ENCODE measurements at places on chromosomes 5 and 9.

GRCh38 chr5:126801992-126802294 lies 25.0 kb downstream of the LMNB1 start:
- DNase-seq: peak; percentile 40

DNA sequence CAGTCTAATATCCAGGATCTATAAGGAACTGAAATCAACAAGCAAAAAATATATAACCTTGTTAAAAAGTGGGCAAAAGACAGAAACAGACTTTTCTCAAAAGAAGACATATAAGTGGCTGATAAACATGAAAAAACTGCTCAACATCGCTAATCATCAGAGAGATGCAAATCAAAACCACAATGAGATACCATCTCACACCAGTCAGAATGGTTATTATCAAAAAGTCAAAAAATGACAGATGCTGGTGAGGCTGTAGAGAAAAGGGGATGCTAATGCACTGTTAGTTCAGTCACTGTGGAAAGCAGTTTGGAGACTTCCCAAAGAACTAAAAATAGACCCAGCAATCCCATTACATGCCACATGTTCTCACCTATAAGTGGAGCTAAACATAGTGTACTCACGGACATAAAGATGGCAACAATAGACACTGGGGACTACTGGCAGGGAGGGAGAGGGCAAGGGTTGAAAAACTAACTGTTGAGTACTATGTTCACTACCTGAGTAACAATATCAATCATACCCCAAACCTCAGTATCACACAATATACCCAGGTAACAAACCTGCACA lies 11.7 kb upstream of the TSSK1B start:
- DNase-seq: no peak

DNA sequence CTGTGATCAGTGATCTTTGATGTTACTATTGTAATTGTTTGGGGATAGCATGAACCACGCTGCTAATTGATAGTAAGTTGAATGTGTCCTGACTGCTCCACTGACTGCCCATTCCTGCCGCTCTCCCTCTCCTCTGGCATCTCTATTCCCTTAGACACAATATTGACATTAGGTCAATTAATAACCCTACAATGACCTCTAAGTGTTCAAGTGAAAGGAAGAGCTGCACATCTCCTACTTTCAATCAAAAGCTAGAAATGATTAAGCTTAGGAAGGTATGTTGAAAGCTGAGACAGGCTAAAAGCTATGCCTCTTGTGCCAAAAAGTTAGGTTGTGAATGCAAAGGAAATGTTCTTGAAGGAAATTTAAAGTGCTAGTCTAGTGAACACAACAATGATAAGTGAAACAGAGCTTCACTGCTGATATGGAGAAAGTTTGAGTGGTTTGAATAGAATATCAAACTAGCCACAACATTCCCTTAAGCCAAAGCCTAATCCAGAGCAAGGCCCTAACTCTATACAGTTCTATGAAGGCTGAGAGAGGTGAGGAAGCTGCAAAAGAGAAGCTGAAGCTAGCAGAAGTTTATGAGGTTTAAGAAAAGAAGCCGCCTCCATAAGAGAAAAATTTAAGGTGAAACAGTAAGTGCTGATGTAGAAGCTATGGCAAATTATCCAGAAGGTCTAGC lies 12.9 kb downstream of the CLINT1 start:
- no peak for DNase-seq

- DNase-seq: no peak
These were observed 56.5 kb downstream of the SLC22A5 start for GRCh38 chr5:132425975-132426524.

GRCh38 chr5:6274846-6275543 lies 103.4 kb downstream of the MED10 start:
- no peak for DNase-seq

DNA sequence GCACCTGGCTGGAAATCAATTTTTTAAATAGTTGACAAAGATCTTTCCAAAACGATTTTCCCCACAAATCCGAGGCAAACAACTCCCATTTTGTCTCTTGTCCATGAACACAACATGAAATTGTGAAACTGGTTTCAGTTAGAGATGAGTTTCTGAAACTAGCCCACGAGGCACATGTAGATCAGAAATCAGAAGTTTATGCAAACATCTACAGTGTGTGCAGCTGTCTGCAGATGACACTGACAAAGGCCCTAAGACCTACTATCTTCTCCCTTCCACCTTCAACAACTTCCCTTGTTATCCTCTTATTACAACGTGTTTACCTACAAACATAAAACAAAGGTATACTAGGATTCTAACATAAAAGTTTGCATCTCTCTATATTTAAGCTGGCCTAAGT lies 183.3 kb downstream of the DIRAS2 start:
- DNase-seq: no peak

GRCh38 chr5:9529041-9529480 lies 16.8 kb downstream of the SEMA5A start:
- DNase-seq: no peak

- DNase-seq: peak; percentile 56
These were observed 56.8 kb downstream of the NIPAL4 start for GRCh38 chr5:157516626-157517325.

GRCh38 chr5:42422656-42423280 lies 471 bp upstream of the GHR start:
- no peak for DNase-seq

DNA sequence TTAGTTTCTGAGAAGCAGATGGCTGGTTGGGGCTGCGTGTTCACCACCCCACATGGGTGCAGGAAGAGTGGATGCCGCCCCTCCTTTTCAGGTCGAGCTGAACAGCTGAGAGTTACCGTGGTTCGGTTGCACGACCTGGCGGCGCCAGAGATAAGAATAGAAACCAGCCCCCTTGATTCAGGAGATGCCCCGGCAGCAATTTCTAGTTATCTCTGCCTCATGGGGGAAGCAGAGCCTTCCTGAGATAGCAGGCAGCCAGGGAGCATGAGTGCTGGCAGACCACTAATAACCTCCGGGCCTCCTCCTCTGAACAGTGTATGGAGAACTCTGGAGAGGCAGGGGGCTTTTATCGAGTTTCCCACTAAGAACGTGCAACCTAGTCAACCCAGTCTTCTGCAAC lies 177.8 kb downstream of the NSG2 start:
- DNase-seq: no peak

DNA sequence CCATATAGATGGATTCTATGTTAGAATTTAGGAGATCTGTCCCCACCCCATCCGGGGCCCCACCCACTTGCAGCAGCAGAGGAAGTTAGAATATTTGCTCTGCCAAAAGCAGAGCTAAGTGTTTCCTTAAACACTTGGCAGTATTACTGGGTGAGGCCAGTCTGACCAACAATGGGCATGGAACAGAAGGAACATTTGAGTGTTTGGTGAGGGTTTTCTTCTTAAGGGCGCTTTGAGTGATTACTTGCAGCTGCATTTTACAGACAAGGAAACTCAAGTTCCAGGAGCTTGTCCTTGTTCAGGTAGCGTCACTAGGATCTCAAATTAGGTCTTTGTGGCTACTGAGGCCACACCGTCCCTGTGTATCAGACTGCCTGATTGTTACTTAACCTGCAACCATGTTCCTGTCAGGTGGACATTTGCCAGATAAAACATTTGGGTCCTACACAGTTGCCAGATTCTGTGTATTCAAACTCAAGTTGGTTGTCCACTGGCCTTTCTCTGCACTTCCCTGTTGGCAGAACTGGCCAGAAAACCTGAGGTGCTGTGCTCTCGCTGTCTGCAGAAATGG lies 59.3 kb downstream of the SLC46A2 start:
- DNase-seq: no peak

- DNase-seq: no peak
These were observed 124.6 kb downstream of the ACER2 start for GRCh38 chr9:19533373-19533772.

DNA sequence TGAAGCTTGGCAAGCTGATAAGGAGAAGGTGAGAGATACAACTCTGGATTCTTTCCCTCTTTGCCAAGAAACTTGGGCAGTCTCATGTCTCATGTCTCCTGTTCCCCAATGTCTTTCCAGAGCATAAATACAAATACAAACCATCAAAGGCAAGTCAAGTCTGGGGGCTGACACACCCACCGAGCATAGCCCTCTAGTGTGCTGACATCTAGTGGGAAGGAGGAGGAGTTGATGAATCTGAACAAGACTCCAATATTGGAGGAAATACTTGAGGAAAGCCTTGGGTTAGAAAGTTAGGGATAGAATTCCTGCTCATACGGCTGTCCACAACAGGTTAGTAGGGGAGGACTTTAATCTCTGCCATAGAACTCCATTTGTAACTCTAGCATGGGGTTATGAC lies 8.6 kb downstream of the MLANA start:
- DNase-seq: no peak

DNA sequence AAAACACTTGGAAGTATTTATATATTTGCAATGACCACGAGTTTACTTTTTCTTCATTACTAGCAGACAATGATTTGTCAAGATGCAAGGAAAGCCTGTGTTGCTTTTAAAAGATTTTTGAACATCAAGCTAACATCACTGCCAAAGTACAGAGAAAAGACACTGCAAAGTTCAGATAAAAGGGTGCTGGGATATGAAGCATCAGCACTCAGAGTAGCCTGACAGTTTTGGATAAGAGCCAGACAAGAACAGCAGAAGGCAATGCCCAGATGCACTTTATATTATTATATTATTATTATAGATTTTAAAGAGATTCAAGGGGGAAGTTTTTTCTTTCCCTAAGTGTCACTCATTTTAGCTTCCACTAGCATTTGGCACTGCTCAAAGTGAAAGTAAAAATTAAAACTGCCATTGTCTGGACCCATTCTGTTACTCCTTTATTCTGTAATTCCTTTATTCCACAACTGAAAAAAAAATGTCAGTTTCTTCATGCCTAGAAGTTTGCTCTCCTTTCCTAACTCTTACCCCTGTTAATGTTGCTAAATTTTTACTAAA lies 240.6 kb downstream of the EFNA5 start:
- no peak for DNase-seq

DNA sequence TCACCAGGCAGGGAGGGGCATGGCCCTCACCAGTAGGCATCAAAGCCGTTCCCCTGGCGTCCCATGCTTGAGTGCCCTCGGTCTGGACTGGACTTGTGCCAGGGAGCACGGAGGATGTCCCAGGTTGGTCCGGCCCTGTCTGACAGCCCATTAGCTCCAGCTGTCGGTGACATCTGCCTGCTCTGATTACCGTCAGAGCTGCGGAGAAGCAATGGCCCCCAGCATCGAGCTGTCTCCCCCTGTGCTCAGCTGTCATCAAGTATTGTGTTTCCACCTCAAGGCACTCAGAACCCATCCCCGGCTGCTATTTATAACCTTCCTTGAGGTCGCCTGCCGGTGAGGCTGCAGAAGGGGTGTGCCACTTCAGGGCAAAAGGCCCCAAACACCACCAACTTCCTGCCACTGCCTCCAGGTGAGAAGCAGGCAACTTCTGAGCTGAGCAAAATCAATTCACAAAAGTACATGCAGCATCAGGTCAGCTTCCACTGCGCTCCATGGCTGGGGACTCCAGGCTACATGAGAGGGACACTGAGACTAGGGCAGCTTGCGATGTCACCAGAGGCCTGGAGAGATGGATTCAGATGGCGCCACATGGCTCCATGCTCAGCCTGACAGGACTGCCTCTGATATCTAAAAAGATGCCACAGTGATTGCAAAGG lies 142.7 kb downstream of the C5orf15 start:
- DNase-seq: no peak

GRCh38 chr5:112010475-112010874 lies 253.5 kb upstream of the NREP start:
- DNase-seq: no peak

GRCh38 chr5:34891981-34892380 lies 23.3 kb downstream of the RAD1 start:
- DNase-seq: peak; percentile 95

GRCh38 chr5:83741571-83741970 lies 20.9 kb upstream of the HAPLN1 start:
- no peak for DNase-seq

GRCh38 chr9:37668116-37668601 lies 17.4 kb downstream of the FRMPD1 start:
- no peak for DNase-seq

DNA sequence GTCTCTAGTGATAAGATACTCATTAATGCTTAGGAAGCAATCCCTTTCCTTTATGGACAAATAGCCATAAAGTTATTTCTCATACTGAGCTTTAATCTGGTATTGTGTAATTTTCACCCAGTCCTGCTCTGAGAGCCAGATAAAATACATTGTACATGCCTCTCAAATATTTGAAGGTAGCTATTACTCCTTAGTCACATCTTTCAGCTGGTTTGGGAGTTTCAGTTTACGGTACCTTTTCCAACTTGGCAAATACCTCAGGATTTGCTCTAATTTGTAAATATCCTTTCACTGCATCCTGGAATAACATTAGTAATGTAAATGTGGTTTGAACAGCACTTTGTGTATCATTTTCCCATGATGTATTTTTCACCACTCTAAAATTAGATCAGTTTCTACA lies 47.4 kb downstream of the ABHD17B start:
- DNase-seq: peak; percentile 11

DNA sequence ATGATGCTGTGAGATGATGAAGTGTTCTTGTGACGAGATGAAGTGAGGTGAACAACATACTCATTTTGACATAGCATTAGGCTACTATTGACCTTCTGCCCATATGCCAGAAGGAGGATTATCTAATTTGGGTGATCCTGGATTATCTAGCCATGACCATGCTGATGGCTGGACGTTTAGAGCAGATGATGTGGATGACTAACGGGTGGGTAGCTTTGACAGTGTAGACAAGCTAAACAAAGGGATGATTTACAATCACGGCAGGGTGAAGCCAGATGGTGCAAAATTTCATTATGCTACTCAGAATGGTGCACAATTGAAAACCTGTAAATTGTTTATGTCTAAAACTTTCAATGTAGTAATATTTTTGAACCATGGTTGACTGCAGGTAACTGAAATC lies 2403.4 kb upstream of the ACO1 start:
- no peak for DNase-seq

- DNase-seq: no peak
These were observed 46.8 kb downstream of the EGFLAM start for GRCh38 chr5:38305148-38305547.

DNA sequence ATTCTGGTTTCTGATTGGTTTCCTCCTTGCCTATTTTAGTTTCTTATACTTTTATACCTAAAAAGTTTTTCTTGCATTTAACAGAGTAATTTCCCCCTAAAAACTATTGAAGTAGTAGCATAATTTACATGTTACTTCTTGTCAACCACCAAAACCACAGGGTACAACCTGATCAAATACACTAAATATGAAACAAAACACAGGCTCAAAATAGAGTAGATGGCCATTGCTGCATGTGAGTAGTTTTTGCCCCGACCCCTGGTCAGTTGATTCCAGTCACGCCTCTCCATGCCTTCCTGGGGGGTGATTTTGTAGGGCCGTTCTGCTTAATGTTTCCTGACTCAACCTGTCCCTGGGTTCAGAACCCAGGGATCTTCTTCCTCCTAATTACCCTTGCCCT lies 101.8 kb downstream of the TLE4 start:
- DNase-seq: no peak

GRCh38 chr5:169988206-169988605 lies 7.9 kb upstream of the INSYN2B start:
- DNase-seq: no peak

DNA sequence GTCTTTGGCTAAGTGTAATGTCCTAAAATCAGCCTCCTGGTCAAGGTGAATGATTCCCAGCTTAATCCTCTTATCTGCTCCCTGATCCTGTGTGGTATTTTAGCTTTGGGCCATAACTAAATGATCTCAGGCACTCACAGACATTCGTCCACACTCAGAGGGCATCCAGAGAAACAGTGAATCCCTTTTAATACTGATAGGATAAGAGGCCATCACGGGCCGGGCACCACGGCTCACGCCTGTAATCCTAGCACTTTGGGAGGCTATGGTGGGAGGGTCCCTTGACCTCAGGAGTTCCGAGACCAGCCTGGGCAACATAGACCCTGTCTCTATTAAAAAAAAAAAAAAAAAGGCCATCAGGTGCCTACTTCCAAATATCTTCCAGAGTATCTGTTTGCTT lies 6.3 kb downstream of the PDCL start:
- DNase-seq: no peak

GRCh38 chr5:177256296-177256695 lies 47.2 kb downstream of the RAB24 start:
- DNase-seq: no peak
